ENCODE measurements at places on chromosomes 6 and 20.

DNA sequence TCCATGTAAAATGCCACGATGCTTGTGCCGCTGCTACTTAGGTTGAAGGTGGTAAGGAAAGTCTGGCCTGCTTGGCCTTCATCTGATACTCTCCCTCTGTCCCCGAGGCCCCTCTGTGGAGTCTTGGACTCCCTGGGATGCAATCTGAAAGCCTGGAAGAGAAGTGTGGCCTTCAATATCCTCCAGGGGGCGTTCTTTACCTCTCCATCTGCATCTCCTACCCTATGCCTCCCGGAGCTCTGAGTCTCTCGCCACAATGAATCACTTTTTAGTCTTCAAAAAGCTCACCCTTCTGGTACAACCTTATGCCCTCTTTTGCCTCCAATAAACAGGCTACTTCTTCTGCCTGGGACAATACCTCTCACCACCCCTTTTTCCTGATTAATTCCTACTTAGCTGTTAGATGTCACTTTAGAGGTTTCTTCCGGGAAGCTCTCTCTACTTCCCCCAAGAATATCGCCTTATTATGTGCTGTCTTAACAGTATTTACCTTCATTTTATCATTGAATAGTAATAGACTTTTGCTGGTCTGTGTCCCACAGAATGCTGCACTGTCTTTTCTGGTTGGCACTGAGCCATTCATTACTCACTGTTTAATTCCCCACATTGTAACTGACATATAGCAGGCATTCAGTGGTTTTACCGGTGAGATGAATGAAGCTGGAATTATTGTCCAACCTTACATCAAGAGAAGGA is 13.9 kb upstream of the ATG5 start:
- DNase-seq: no peak

GRCh38 chr6:41449399-41450245 is 96.6 kb upstream of the FOXP4 start:
- no peak for DNase-seq

- DNase-seq: no peak
Observed at GRCh38 chr20:10475225-10475624, 40.1 kb downstream of the SLX4IP start.

- peak; percentile 76 for DNase-seq
Observed at GRCh38 chr6:42049948-42050296, 402 bp upstream of the TAF8 start.

- DNase-seq: peak; percentile 8
Observed at GRCh38 chr6:118509009-118509617, 39.0 kb upstream of the PLN start.

DNA sequence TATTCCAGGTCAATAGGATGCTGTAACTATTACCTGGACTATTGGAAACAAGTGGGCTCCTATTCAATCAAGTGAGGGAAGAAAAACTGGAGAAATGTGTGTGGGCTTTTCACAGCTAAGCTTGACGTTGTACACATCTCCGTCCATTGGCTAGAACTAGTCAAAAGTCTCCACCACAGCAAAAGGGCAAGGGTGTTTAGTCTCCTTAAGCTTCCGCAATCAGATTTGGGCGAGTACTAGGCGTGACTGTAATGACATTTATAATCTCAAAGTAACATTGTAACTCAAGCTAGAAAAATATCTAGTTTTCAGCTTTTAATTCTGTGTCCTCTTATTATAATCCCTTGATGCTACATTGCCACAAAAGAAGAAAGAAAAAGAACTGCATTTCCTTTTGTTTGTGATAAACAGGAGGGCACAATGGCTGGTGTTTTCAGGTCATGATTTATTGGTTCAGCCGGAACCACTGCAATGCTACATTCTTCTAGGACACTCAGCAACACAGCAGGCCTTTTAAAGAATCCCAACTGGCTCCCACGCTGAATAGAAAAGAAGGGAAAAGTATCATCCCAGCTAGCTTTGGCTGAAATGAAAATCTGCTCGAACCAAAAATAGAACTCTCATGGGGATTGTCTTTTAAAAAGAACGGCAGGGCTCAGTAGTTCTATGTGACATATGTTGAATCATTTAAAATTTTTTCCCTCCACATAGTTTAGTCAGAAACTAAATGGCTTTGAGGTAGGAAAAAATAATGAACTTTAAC is 387.7 kb downstream of the BTBD3 start:
- no peak for DNase-seq

- no peak for DNase-seq
Observed at GRCh38 chr6:24666097-24666640, 530 bp downstream of the TDP2 start.

GRCh38 chr6:138944412-138944811 is 43.6 kb downstream of the REPS1 start:
- no peak for DNase-seq

DNA sequence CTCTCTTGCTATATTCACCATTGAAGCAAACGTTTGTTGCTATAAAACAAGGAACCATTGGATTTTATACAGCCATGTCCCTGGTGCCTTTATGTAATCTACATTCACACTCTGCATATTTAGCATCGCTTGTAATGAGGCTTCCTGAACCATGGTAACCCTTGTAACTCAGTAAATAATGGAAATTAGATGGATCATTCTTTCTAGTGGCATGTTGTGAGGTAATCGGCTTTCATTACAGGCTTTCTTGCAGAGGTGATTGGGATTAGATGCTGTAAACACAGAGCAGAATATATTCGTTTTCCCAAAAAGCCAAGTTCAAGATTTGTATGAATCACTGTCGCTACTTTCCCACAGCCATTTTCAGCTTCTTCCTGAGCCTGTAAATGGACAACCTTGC is 36.1 kb downstream of the SMPDL3A start:
- no peak for DNase-seq

- no peak for DNase-seq
Observed at GRCh38 chr6:15399641-15400470, 154.0 kb downstream of the JARID2 start.

DNA sequence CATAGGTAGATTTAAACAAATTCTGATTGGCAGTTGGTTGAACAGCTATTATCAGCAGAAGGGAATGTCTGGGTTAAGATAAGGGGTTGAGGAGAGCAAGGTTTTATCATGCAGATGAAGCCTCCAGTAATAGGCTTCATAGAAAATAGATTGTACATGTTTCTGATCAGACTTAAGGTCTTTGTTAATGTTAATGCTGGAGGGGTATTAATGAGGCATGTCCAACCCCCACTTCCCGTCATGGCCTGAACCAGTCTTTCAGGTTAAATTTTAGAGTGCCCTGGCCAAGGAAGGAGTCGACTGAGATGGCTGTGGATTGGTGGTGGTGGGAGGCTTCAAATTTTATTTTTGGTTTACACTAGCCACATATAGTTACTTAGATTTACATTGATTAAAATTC is 3.4 kb downstream of the CLPSL1 start:
- DNase-seq: no peak

GRCh38 chr6:162493917-162494316 is 233.6 kb downstream of the PRKN start:
- DNase-seq: no peak

DNA sequence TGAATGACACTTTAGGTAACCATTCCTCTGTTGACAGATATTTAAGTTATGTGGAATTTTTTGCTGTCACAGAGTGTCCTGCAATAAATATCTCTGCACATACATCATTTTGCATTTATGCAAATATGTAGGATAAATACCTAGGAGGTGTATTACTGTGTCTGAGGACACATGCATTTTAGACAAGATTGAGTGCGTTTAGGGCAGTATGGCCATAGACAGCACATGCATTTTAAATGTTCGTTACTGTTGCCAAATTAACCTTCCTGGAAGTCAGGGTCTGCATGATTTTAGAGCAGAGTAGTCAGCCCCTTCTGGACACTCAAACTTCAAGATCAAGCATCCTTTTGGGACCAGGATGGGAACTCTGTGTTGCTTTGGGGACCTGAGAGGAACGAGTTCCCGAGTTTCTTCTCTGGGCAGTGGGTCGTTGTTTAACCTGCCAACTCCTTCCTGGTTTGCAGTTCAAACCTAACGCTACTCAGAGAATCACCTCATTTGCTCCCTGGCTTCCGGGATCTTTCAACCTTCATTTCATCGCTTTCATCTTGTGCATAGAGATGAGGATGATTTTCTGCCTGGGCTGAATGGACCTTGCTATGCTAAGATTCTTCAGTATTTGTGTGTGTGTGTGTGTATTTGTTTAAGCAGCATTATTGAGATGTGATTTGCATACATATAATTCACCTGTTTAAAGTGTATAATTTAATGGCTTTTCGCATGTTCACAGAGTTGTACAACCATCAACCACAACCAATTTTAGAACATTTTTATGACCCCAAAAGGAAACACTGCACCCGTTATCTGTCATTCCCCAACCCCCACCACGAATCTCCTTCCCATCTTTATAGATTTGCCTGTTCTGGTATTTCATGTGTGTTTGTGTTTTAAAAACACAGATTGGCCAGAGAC is 9.8 kb downstream of the BCAS4 start:
- no peak for DNase-seq

- DNase-seq: no peak
Observed at GRCh38 chr6:78854546-78854945, 12.8 kb upstream of the IRAK1BP1 start.

DNA sequence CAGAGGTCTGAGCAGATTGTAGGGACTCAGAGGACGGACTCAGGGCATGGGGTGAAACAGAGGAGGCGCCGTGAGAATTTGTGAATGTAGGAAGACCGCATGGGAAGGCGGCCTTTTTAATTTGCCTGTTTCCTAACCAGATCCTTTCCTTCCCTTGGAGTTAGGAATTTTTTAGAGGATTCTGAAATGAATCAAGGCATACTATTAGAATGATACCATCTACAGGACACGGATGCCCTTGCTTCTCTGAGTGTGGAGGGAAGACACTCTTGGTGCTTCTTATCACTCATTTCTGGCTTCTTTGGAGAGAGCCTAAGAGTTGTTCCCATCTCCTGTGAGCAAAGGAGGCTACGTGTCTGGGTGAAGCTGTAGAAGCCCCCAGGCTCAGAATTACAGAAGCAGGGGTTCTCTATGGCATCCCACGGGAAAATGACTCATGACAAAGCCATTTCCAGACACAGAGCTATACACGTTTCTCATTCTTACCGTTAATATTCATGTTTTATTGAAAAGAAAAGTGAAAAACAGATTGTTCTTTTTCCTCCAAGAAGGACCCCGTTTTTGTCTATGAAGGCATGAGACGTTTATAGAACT is 148.5 kb downstream of the EDN3 start:
- DNase-seq: no peak

- DNase-seq: no peak
Observed at GRCh38 chr20:26135325-26136110, 438.9 kb upstream of the ZNF337 start.

DNA sequence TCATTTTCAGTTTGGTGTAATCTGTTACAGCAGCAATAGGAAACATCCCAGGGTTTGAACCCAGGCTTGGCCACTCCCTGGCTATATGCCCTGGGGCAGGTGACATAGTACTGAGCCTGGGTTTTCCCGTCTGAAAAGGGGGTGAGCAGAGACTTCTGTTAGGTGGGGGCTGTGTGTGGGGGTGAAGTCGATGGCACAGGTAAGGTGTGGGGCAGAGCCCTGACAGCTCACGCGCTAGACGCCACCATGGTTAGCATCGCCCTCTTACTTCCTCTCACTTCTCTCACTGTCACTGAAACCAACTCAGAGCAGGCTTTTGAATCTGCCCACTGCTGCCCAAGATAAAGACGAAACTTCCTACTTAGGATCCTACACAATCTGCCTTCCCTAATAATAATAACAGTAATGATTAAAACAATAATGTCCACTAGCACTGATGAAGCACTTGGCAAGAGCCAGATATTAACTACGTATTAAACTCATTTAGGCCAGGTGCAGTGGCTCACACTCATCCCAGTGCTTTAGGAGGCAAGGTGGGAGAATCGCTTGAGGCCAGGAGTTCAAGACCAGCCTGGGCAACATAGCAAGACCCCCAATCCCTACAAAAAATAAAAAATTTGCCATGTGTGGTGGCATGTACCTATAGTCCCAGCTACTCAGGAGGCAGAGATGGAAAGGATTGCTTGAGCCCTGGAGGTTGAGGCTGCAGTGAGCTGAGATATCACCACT is 117.9 kb upstream of the PTPN1 start:
- DNase-seq: peak; percentile 30

GRCh38 chr6:135665935-135666334 is 168.4 kb upstream of the AHI1 start:
- no peak for DNase-seq

- DNase-seq: no peak
Observed at GRCh38 chr6:13334953-13335352, 6.6 kb upstream of the TBC1D7 start.

- DNase-seq: peak; percentile 29
Observed at GRCh38 chr6:105317607-105318533, 85.0 kb downstream of the PREP start.

- DNase-seq: no peak
Observed at GRCh38 chr20:32033316-32033715, 18.7 kb upstream of the HCK start.

- DNase-seq: no peak
Observed at GRCh38 chr20:39789411-39789810, 827.3 kb downstream of the DHX35 start.

- DNase-seq: no peak
Observed at GRCh38 chr6:167426084-167426483, 101.2 kb downstream of the TTLL2 start.

- no peak for DNase-seq
Observed at GRCh38 chr6:52403627-52404026, 16.5 kb upstream of the EFHC1 start.

DNA sequence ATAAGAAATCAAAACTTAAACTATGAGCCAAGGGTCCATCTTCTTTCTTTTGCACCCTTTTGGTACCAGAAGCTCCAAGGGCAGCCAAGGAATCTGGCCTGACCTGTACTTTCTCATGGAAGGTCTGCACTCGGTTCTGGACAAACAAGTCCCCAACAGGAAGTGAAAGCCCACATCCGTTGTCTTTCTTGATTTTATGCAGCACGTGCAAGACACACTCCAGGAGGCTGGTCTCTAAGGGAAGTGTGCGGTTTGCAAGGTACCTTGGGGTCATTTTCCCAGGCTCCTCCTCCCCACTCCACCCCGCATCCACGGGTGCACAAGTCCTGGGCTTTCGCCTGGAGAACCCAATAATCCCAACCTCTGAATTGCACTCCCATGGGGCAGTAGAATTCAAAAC is 101.9 kb downstream of the NFATC2 start:
- no peak for DNase-seq

GRCh38 chr6:139920027-139920775 is 545.8 kb upstream of the CITED2 start:
- DNase-seq: no peak

DNA sequence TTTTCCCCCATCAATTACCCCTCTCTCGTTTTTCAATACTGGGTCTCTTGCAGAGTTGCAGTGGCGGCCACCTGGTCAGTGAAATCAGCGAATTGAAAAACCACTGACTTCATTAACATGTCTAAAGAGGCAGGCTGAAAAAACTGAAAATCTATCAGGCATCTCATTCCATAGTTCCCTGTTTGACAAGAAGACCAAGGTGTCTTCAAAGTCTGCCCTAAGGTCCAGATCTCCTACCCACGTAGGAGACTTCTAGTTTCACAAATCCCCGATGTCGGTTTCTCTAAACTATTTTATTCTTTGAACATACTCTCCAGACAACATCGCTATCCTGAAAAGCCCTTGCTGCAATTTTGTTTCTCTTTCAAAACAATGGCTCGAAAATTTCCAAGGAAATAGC is 796 bp upstream of the TUBB start:
- no peak for DNase-seq
